ENCODE measurements at places on chromosomes 7 and 10.

DNA sequence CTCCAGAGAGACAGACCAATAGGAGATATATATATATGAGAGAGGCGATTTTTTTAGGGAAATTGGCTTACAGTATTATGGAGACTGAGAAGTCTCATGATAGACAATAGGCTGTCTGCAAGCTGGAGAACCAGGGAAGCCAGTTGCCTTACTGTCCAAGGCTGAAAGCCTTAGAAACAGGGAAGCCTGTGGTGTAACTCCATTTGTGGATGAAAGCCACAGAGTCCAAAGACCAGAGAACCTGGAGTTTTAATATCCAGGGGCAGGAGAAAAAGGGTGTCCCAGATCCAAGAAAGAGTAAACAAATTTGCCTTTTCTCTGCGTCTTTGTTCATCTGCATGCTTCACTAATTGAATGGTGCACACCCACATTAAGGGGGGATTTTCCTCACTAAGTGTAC is 71.6 kb upstream of the TEX47 start:
- no peak for DNase-seq

DNA sequence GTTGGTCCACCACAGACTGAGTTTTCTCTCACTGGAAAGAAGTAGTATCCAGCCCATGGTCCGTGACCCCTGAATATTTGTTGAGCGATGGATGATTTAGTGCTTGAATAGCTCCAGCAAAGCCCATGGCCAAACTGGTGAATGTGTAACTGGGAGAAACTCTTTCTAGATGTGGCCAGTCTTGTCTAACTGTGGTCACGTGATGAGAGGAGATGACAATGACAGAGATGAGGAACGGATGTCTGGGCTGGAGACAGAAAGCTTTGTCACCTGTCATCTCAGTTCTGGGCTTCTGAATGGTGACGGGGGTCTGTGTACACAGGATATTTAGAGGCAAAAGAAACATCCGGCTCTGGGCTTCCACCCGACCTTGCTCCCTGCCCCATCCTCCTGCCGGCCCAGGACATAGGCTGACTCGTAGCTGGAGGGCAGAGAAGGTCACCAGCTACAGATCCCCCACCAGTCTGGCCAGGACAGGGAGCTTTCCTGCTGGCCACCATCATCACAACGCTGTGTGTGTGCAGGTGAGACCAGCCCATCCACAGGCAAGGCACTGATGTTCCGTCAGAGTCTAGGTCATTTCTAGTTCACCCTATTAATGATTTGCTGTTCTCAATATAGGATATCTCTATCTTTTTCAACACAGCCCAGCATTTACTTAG is 152.5 kb upstream of the TNS3 start:
- DNase-seq = no peak

DNA sequence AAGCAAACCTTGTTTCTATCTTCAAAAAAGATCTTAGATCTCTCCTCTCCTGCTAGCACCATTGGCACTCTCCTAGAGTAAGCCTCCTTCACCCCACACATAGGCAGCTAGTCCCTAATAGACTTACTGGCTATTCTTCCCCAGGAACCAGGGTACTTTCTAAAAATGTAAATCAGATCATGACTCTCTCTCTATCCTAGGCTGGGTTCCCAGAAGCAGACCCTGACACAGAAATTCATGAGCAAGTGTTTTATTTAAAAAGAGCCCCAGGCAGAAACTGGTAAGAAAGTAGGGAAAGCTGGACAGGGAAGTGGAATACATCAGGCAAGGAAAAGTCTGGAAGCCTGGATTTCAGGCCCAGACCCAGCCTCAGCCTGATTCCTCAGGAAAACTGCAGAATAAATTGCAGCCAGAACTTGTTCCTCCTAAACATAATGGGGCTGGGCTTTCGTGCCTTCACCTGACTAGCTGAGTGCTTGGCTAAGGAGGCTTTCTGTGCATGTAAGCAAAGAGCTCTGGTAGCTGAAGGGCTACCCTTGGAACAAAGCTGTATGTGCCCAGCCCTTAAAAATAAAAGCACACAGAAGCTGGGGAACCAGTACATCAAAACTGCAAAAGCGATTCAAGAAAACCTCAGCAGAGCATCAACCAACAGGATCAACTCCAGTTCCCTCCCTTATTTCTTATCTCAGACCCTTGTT is 18.8 kb upstream of the SORBS1 start:
- DNase-seq = no peak

- DNase-seq = no peak
These were observed 205.7 kb downstream of the PARD3 start for GRCh38 chr10:34609287-34609940.

DNA sequence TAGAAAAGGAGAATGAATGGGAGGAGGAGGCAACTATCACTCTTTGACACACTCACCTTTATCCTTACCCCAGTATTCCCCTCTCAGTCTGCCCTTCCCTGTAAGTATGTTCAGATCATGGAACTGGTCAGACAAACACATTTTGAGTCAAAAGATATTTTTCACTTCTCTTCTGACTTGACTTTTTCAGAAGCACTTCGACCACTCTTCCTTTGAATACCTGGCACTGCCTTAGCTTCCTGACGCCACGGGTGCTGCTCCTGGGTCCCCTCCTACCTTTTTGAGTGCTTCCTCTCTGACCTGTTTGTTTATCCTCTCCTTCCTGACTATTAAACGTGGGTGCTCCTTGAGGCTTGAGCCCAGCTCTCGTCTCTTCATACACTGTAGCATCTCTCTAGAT is 19.8 kb upstream of the C10orf67 start:
- no peak for DNase-seq

- no peak for DNase-seq
These were observed 38.1 kb downstream of the PTPN12 start for GRCh38 chr7:77575187-77575586.

- no peak for DNase-seq
These were observed 52.4 kb downstream of the ABCB1 start for GRCh38 chr7:87548123-87548919.

GRCh38 chr10:84140036-84140379 is 699 bp downstream of the GHITM start:
- DNase-seq = no peak

GRCh38 chr7:2680792-2681490 is 7.1 kb upstream of the AMZ1 start:
- DNase-seq = peak; percentile 17

DNA sequence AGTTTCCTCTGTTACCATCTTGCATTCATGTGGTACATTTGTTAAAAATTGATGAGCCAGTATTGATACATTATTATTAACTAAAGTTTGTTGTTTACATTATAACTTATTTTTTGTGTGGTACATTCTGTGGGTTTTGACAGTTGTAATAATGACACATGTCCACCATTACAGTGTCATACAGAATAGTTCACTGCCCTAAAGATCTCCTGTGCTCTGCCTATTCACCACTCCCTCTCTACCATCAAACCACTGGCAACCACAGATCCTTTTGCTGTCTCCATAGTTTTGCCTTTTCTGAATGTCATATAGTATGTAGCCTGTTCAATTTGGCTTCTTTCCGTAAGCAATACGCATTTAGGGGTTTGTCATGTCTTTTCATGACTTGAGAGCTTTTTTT is 156.9 kb downstream of the PHF14 start:
- DNase-seq = no peak

- DNase-seq = no peak
These were observed 1.3 kb upstream of the SPOCK2 start for GRCh38 chr10:72089618-72090017.

- DNase-seq = no peak
These were observed 282.4 kb downstream of the CELF2 start for GRCh38 chr10:11300026-11300425.

DNA sequence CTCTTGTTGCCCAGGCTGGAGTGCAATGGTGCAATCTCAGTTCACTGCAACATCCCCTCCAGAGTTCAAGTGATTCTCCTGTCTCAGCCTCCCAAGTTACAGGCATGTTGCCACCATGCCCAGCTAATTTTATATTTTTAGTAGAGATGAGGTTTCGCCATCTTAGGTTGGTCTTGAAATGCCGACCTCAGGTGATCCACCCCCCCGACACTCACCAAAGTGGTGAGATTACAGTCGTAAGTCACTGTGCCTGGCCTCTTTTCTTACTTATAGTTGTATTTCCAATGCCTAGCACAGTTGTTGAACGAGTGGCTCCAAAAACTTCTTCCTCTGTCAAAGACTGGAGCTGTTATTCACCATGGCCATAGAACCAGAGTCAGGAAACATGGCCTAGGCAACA is 6.7 kb downstream of the RNF216 start:
- no peak for DNase-seq

DNA sequence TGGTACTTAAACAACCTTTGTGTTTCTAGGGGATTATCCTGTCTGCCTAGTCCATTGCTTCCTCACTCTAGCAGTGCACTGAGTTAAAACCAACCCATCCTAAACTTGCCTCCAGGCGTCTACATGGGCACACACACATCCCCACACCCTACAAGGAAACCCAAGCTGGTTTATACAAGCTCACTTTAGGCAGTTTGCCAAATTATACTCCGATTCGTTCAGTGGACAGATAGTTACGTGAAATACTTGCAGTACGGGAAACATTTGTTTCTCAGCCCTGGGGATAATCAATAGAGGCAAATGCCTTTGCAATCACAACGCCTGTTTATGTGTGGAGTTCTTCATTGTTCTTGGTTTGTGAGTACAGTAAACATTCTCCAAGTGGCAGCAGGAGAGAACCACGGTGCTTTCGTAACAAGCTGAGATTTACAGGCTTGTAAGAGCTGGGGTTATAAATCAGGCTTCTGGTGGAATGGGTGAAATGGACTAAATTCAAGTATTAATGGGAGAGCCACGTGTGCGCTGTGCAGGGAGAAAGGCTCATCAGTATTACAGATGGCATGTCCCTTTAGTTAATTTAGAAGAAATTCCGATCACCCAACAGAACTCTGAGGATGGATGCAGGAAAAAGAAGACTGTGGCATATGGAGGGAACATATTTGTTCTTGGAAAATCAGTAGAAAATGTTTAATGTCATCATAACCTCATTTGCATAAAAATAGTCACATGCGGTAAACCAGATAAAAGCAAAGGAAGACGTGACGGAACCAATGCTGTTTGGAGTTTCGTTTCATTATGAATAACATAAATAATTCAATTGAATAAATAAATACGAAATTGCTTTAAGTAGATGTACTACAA is 217.1 kb downstream of the GALNT17 start:
- no peak for DNase-seq

DNA sequence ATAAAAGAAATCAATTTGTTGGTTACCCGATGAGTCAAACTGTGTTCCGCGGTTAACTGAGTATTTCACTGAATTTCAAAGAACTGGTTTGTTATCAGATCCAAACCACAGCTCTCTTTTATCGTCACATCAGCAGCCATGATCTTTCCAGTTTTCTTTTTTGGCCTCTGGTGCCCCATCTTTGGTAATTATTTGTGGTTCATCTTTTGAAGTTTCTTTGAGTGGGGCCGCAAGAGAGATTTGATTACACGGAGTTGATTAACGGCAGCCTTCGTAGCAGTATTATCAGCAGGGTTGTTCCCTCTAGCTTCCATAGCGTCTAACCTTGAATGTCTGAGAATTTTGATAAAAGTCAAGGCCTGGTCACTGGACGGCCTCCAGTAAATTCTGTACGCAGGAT is 154.9 kb upstream of the TNRC18 start:
- no peak for DNase-seq

DNA sequence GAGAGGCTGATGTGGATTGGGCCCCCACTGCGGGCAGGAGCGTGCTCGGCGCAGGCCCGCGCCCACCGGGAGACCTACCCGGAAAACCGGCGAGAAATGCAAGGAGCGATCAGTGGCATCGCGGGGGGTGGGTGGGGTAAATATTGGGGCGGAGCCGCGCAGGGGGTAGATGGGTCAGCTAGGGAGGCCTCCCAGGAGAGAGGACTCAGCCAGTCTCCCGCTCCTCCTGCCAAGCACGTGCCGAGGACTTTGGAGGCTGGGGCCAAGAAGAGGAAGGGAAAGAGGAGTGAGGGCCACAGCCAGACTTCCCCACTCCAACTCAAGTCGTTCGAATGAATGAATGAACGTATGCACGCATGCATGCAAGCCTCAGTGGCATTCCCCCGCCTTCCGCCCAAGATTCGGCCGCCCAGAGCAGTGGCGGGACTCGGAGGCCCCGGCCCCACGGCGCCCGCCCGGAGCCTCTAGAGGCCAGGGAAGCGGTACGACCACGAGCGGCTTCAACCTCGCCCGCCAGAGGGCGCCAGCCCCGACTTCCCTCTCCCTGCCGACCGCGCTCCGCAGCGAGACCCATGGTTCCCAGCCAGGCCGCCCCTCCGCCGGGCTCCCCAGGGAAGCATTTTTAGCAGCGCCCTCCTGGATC is 3.6 kb downstream of the NPM3 start:
- peak; percentile 85 for DNase-seq

DNA sequence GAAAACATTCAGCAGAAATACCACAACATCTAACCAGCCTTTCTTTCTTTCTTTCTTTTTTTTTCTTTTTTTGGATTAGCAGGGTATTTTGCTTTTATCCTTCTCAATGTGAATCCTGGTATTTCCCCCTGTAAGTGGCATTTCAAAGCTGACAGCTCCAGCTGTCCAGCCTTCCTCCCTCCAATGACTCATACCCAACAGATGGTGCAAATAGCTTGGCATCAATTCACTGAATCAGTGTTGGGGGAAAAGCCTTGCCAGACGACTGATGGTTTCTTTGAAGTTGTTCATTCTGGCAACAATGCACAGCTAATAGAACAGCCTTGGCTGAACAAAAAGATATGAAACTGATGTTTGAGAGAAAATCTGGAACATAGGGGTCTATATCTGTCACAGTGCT is 316.8 kb upstream of the STEAP1 start:
- no peak for DNase-seq

DNA sequence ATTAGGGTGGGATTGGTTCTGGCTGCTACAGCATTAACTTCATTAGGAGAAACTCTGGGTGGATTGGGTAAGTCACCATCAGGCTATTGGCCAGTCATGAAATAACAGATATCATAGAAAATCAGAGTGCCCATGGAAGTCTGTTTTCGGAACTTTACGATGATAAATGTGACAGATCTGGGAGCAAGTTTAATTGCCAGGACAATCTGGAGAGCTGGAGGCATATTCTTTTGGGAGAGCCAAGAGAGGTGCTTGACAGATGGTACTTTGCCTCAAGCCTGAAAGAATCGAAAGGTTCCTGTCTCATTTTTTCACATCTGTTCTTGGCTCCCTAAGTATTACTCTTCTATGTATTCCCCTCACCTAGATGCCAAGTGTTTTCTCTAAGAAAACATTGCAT is 369.9 kb downstream of the CNTNAP2 start:
- DNase-seq = no peak

GRCh38 chr7:107228291-107228690 is 59.5 kb downstream of the HBP1 start:
- no peak for DNase-seq

Measured in stimulated activated CD4-positive, alpha-beta T cell treated with anti-CD3 and anti-CD28 coated beads, Interleukin-1b, Interleukin-23, amount 100 ng/mL, for 1 hour (primary cell).